ENCODE measurements at places on chromosomes 1 and 21.

- DNase-seq = no peak
These were observed 1198.9 kb downstream of the PLA2G4A start for GRCh38 chr1:188027613-188028012.

- no peak for DNase-seq
These were observed 8.3 kb upstream of the MEF2D start for GRCh38 chr1:156508955-156509234.

DNA sequence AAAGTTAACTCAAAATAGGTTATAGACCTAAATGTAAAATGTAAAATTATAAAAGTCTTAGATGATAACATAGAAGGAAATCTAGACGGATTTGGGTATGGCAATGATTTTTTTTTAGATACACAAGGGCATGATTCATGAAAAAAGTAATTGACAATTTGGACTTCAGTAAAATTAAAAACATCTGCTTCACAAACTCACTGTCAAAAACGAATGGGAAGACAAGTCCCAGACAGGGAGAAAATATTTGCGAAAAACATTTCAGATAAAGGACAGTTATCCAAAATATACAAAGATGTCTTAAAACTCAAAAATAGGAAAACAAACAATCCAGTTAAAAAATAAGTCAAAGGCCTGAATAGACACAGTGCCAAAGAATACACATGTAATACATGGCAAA, 9.7 kb upstream of the PTGS2 start:
- DNase-seq = no peak

GRCh38 chr1:62194651-62195544, at the start of gene L1TD1:
TSS of gene L1TD1 (plus strand) at chr1:62194849. CDS start at chr1:62206629, 11,780 bp downstream.
- no peak for DNase-seq

GRCh38 chr1:1123581-1124507, 8.0 kb upstream of the C1orf159 start:
- no peak for DNase-seq

DNA sequence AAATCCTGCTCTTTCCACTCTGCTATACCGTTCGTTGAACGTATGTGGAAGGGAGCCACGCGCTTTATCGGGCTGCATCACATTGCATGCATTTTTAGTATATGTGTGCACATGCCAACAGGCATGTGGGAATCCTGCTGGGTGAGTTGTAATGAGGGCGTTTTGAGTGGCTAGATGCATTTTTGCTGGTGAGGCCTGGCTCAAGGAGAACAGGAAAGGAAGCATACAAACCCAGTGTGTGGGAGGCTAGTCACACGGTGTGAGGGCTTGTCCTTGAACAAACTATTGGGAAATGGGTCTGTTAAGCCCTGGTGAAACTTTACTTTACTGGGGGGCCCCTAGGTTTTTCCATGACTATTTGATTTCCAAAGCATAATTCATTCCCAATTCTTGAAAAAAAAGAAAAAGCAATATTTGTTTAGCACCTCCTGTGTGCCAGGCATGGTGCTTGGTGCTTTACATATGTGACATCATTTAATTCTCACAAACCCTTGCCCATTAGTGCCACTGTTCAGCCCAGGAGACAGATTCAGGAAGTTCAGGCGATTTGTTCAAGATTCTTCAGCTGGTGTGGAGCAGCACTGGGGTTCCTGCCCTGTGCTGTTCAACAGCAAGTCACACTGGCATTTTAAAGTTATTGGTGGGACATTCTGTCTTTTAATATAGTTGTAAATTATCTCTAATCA, 25.6 kb upstream of the JUN start:
- DNase-seq = no peak

DNA sequence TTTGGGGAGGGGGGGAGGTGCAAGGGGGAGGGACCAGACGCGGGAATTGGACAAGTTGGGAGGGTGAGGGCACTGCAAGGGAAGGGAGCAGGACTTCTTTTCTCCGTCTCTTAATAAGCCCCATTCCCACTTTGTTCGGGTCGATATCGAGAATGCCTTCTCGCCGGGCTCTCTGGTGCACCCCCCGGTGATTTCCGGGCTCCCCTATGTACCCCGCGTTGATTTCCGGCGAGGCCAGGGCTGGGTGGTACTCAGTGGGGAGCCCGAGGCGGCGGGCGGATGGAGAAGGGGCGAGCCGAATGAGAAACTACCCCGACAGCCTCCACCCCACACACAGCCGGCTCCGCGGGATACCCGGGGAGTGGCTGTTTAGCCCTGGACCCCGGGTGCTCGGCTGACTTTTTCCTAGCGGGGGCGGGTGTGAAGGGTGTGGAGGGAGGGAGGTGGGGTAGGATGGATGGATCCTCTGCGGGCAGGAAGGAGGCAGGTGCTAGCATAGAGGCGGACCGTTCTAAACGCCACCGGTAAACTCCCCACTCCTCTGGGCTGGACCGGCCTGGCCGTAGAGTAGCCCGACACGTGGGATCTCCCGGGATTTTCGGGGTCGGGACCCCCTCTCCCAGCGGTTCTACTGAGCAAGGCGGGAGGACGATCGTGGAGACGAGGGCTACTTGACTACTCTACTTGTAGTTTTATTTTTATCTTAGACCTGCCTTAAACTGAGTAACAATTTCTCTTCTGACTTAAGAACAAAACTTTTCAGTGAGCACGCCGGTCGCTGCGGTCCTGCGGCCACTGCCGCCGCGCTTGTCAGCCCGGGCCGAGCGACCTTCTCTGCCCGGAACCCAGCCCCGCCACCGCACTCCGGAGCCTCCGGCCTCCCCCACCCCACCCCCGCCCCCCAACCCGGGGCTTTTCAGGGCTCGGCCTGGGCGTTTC, 1.0 kb downstream of the RNF220 start:
- DNase-seq = no peak

DNA sequence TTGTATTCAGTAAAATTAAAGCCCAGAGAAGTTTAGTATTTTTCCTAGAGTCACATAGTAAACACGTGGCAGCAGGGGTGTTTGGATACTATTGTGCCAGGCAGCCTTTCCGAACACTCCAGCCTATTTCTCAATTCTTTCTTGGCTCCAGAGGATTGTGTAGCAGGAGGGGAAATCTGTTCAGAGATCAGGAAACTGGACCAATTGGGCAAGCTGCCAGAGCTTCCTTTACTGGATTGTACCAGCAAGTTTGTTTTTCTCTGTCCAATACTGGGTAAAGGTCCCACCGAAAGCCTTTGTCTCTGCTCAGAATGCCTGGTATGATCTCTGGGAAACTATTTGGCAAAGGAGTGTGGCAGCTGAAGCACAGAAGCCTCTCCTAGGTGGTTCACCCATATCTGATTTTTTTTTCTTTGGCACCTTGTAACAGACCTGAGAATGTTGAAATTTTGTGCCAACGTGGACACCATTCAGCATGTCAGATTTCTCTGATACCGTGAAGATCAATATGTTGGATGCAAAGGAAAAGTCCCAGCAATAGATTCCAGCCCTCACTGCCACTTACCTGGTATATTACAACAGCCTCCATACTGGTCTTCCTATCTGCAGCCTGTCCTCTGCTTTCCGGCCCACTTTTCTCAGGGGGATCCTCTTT, 126.2 kb downstream of the FGGY start:
- no peak for DNase-seq

DNA sequence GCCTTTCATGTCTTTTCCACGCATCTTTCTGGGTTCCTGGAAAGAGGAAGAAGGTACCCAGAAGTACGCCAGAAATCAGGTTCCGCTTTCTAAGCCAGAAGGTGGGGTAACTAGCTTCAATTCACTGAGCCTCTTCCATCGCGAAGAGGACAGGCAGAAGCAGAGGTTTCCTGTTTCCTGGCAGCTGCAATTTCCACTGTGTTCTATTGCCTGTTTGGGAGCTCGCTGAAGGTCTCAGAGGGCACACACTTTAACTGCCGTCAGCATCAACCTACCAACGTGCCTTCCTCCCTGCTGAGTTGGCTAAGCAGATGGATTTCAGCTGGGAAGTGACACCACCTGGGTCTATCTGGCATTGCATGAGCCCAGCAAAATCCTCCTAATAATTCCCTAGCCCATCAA, 10.0 kb downstream of the NCF2 start:
- DNase-seq = no peak

Measured in stimulated activated CD4-positive, alpha-beta T cell treated with anti-CD3 and anti-CD28 coated beads, Interleukin-12 subunit alpha, Interleukin-12 subunit beta, amount 100 ng/mL, for 24 hours (primary cell).